ENCODE measurements at places on chromosomes 2 and 18.

GRCh38 chr2:32937602-32938448, 8.9 kb upstream of the LTBP1 start:
- no peak for DNase-seq

DNA sequence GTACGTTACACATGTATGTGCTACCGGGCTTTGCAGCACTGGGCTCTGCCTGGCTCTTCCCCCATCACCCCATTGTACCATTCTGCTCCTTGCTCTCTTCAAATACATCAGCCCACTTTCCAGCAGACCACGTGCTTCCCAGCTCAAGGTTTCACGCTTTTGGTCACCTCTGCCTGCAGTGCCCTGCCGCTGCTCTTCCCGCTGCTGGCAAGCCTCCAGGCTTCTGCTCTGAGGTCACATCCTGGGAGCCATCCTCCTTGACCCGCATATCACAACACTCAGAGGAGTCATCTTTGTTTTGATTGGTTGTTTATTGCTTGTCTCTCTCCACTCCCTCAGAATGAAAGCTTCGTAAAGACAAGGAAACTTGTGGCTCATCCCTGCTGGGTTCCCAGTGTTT, 34.1 kb downstream of the KIF5C start:
- DNase-seq: no peak

DNA sequence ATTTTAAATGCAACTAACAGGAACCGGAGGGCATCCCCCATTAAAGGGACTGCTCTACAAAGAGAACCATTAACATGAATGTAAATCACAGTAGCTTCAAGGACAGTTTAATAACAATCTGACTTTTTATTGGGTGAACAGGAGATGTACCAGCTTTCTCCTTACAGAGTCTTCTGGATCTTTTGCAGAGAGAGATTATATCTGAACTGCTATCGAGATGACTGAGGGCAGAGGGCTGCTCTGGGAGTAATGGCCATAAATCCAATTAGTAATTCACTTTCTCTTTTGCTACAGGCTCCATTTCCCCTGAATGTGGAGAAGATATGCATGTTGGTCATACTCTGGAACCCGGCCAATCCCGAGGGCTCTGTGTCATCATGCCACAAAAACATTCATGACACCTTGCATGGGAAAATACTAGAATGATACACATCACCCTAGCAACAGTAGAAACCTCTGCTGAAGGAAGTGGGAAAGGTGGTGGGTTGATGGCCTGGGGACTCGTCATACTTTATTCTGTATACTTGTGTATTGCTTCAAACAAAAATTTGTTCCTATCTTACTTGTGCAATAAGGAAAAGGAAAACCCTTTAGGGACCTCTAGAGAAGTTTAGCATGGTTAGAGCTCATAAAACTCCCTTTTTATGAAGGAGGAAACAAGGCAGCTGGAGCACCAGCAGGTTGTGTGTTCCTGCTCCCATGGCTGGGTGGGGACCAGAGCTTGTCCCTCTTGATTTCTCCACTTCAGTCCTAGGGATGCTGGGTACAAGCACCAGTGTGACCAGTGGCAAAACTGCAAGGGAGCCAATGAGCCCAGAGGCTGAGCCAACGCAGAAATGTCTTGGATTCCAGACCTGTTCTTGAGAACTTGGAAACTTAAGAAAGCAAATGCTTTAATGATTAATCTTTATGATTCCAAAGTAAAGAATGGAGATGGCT, 26.0 kb downstream of the CTAGE1 start:
- DNase-seq: no peak

- DNase-seq: no peak
Measured at GRCh38 chr2:43412114-43412753, 183.6 kb downstream of the THADA start.

DNA sequence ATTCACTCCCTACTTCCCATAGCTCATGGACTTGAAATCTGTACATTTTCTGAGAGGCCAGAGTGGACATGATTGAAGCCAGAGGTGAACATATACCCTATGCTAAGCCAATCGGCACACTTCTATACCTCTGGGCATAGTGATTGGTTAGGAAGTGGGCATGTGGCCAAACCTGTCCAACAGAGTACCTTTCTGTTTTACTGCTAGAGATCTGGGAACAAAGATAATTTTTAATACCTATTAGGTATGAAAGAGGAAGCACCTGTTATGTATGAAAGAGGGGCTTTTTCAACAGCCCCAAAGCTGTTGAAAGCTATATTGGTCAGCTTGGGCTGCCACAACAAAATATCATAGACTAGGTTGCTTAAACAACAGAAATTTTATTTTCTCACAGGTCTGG, 27.7 kb downstream of the METTL8 start:
- DNase-seq: no peak

- no peak for DNase-seq
Measured at GRCh38 chr2:33320573-33320972, 155.9 kb upstream of the RASGRP3 start.

DNA sequence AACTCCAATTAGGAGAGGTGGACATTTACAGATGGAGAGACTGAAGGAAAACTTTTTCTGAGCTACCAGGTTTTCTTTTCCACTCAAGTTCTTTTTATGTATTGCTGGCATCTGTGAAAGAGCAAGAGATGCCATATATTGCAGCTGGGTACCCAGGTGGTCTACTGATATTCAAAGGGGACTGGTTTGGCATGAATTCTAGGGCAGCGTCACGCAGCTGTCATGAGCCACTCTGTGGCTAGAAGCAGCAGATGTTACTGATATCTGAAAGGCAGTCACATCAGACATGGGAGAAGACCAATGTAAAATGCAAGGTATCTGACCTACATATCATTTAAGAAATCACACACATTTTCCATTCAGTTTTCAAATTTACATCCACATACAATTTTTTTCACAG, 408.8 kb downstream of the GALNT13 start:
- peak; percentile 18 for DNase-seq

GRCh38 chr18:56329536-56329935, 308.9 kb downstream of the TXNL1 start:
- no peak for DNase-seq

GRCh38 chr2:155054712-155055111, 356.2 kb downstream of the KCNJ3 start:
- no peak for DNase-seq

- no peak for DNase-seq
Measured at GRCh38 chr2:105781274-105781978, 36.7 kb downstream of the NCK2 start.

- DNase-seq: no peak
Measured at GRCh38 chr2:158388159-158388558, 68.4 kb downstream of the CCDC148 start.

DNA sequence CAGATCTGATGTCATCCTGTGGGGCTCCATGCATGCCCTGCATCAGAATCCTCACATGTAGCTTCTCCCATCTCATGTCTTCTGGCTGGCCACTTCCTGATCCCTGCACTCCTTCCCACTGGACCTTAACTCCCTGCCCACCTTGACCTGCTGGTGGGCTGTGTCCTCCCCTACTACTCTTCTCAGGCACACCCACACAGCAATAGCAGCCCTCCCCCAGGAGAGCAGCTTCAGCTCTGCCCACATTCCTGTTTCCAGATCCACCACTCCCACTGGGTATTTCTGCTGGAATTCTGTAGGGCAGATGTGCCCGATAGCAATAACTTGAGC, 137.0 kb upstream of the HS6ST1 start:
- DNase-seq: no peak

GRCh38 chr2:105797298-105797819, 52.6 kb downstream of the NCK2 start:
- DNase-seq: no peak

GRCh38 chr18:50203801-50204604, 9.1 kb upstream of the MYO5B start:
- peak; percentile 82 for DNase-seq

DNA sequence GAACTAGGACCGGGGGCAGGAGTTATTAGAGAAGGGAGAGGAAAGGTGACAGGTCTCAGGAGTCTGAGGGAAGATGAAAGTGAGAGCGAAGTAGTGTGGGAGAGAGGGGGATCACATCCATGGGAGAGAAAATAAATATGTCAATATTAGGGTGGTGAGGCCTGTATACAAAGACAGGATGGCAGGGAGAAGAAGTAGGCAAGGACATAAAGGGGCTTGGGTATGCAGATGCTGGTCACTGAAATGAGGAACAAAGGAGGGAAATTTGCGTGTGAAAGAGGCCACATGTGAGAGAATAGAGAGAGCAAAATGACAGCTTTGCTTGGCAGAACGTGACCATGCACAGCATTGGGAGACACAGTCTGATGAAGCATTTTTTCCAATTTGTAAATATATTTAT, 13.6 kb downstream of the METAP1D start:
- no peak for DNase-seq

DNA sequence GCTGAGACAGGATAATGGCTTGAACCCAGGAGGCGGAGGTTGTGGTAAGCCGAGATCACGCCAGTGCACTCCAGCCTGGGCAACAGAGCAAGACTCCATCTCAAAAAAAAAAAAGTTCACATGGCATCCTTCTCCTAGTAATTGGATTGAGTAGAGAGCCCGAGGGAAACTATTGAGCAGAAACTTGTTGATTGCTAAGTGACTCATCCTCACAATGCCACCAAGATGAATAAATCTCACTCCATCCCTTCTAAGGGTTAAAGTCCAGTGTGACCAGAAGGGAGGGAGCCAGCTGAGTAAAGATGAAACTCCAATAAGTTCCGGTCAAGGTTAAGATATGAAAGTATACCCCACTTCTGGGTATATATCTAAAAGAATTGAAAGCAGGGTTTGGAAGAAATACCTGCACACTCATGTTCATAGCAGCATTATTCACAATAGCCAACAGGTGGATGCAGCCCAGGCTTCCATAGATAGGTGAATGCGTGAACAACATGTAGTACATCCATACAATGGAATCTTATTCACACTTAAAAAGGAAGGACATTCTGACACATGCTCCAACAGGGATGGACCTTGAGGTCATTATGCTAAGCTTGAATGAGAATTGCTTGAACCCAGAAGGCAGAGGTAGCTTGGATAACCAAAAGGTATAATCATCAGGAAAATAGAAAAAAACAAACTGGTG, 13.0 kb upstream of the FHL2 start:
- no peak for DNase-seq

GRCh38 chr2:218066926-218067515, 2.0 kb upstream of the RUFY4 start:
- no peak for DNase-seq

- DNase-seq: no peak
Measured at GRCh38 chr2:172366596-172367150, 60.7 kb upstream of the ITGA6 start.

GRCh38 chr2:111139637-111140317, 19.1 kb downstream of the BCL2L11 start:
- DNase-seq: no peak

DNA sequence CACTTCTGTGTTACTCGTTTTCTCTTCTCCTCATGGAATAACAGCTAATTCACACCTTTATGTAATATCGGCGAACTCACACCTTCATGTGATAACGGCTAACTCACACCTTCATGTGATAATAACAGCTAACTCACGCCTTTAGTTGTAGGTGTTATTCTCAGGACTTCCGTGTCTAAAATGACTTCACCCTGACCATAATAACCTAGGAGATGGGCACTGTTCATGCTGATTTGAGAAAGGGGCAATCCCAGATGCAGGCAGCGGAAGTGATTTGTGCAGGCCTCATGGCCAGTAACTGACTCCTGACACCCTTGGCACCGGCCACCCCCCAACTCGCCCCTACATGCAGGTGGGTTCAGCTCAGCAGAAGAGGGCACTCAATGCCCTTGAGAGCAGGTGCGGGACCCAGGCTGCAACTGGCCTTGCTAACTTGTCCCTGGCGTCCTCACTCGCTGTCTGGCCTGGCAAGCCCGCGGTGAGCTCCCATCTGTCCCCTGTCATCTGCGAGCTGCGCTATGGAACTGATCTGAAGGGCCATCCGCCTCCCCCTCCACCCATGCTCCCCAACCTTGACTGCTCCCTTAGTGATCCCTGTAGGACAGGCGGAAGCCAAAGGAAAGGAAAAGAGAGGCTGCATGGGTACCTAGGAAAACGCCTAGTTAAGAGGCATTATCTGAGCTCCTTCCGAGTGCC, 42.6 kb upstream of the MTCL1 start:
- DNase-seq: peak; percentile 49

GRCh38 chr2:105872142-105872728, 127.5 kb downstream of the NCK2 start:
- DNase-seq: no peak

DNA sequence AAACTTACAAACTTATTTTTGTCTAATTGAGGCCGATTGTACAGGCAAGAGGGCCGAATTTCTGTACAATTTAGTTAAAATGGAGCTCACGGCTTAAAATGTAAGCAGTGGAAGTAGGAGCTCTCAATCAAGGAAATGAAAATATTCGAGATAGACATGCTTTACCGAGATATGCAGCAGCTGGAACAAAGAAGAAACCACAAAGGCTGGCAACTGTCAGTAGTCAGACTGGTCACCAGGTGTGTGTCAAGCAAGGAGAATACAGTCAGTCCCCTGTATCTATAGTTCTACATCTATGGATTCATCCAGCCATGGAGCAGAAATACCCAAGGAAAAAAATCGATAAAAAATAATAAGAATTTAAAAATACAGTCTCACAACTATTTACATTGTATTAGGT, 122.6 kb downstream of the WDSUB1 start:
- DNase-seq: no peak

- DNase-seq: no peak
Measured at GRCh38 chr2:3785220-3785889, 82.0 kb downstream of the DCDC2C start.

- no peak for DNase-seq
Measured at GRCh38 chr2:28253543-28253942, 139.1 kb upstream of the FOSL2 start.

DNA sequence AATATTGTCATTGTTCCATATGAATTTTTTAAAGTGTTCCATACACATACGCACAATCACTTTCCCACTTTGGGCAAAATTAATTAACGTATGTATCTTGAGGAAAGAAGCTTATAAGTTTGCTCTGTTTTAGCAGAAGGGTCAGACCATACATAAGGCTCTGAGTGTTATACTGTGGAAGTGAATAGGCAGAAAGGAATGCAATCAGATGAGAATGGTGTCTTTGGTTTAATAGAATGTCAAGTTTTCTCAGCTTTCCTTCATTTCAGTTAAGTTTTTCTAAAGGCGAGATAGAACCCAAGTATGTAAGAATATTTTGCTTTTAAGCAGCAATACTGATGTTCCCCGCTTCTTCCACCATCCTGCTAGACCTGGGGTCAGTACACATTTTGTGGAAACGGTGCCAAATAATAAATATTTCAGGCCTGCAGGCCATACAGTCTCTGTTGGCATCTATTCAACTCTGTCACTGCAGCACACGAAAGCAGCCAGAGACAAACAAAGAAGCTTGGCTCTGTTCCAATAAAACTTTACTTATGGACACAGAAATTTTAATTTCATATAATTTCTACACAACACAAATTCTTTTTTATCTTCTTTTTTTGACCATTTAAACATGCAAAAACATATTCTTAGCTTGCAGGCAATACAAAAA, 100.6 kb downstream of the UPP2 start:
- DNase-seq: no peak

GRCh38 chr2:42978887-42979415, 186.6 kb upstream of the HAAO start:
- DNase-seq: no peak

DNA sequence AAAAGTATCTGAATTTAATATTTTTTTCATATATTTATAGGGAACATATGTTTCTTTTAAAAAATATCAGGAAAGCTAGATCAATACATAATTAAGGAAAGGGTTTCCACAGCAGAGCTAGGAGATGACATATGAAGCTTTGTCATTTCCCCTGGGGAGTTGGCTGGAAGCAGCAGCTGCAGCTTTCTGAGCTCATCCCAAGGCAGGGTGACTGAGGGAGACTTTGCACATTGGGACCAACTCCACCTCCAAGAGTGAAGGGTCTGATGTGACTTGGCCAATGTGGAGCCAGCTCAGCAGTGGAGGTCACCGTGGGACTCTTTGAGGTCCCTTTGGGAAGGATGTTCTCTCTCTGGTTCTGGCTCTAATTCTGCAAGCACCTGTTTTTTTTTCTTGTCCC, 315.1 kb downstream of the RDH14 start:
- peak; percentile 25 for DNase-seq

Measured in retina (tissue), 1 donor.